ENCODE measurements at places on chromosomes 2 and 18. TPM values are rescaled to one million over a fixed set of nuclear protein-coding genes. Genes with fewer than 3 reads are reported as not detected.

DNA sequence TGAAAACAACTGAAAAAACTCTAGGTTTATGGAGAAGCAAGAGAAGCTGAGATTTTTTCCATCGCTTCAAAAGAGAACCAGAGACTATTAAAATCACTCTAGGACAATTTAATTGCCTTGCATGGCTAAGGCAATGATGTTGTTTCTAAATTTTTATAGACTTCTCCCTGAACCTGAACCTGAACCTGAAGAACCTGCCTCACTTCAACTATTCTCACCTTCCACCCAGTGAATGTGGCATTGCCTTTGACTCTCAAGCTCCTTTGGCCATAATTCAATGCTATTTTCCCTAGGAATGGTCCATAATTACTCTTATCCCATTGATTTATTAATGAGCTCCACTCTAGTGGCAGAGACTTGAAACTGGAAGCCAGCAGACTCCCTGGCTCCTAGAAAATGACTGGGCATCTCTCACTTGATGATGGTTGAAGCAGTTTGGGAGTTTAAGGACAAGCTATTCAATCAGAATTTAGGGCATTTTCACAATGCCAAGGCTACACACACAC, 303.8 kb upstream of the UBE2E3 start:
- no peak for DNase-seq

- DNase-seq, result no peak
These were observed 11.7 kb upstream of the FAM228A start for GRCh38 chr2:24163186-24163585.

- DNase-seq, result no peak
These were observed 160.0 kb downstream of the RNF152 start for GRCh38 chr18:61732854-61733253.

DNA sequence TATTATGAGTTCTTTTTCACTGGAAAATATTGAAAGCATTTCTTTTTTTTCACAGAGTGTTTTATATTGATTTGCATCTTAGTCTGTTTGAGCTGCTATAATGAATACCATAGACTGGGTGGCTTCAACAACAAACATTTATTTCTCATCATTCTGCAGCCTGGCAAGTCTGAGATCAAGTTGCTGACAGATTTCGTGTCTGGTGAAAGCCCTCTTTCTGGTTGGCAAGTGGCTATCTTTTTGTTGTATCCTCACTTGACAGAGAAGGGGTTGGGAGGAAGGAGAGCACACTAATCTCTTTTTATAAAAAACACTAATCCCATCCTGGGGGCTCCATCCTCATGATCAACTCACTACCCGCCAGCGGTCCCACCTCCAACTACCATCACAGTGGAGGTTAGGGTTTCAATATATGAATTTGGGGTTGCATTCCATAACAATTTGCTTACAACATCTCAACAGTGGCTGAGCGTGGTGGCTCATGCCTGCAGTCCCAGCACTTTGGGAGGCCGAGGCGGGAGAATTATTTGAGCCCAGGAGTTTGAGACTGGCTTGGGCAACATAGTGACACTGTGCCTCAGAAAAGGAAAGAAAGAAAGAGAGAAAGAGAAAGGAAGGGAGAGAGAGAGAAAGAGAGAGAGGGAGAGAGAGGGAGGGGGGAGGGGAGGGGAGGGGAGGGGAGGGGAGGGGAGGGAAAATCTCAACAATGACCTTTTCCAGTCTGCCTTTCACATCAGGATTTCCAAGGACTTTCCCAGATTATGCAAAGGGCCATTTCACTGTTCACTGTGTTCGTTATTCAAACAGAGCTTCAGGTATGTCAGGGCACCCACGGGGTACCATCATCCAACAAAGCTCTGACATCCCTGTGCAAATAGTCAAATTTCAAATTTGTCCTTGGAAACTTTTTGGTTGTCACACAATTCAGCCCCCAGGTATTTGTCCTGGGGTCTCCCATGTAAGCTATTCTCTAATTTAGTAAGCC, 111.1 kb downstream of the AP1S3 start:
- DNase-seq, result no peak

- DNase-seq, result no peak
These were observed 18.9 kb downstream of the CTIF start for GRCh38 chr18:48557640-48558174.

- no peak for DNase-seq
These were observed 549.0 kb upstream of the SLC8A1 start for GRCh38 chr2:41000906-41001305.

GRCh38 chr2:50658883-50659282, 373.0 kb downstream of the NRXN1 start:
- no peak for DNase-seq

The CFAP65 gene
- total RNA-seq, result 1.3 TPM
